ENCODE measurements at places on chromosomes 12 and 14.

GRCh38 chr12:53267999-53268629 is at the start of gene ESPL1:
Gene ESPL1 (plus strand): TSS chr12:53268299. CDS start chr12:53268767, 468 bp downstream.
- peak; percentile 82 for DNase-seq

DNA sequence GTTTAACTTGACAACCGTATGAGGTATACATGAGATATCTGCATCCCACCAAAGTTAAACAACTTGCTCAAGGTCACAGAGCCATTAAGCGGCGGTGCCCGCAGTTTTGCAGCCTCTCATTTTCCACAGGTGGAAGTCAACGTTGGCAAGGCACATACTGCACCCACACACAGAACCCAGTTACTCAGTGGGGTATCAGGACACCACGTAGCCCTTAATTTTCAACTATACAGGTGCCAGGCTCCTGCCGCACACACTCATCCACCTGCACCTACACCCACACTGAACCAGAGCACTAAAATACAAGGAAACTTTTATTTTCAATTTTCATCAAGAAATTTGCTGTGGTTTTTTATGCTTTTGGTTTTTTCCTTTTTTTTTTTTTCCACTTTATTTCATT is 1.7 kb upstream of the NOP2 start:
- no peak for DNase-seq

- no peak for DNase-seq
Measured at GRCh38 chr12:79187032-79187431, 322.5 kb downstream of the SYT1 start.

GRCh38 chr12:48954841-48955501 is 2.3 kb downstream of the ARF3 start:
- DNase-seq = no peak

GRCh38 chr12:94172973-94173372 is 24.6 kb downstream of the PLXNC1 start:
- DNase-seq = peak; percentile 98

GRCh38 chr12:44574586-44574985 is 301.5 kb downstream of the NELL2 start:
- DNase-seq = no peak

DNA sequence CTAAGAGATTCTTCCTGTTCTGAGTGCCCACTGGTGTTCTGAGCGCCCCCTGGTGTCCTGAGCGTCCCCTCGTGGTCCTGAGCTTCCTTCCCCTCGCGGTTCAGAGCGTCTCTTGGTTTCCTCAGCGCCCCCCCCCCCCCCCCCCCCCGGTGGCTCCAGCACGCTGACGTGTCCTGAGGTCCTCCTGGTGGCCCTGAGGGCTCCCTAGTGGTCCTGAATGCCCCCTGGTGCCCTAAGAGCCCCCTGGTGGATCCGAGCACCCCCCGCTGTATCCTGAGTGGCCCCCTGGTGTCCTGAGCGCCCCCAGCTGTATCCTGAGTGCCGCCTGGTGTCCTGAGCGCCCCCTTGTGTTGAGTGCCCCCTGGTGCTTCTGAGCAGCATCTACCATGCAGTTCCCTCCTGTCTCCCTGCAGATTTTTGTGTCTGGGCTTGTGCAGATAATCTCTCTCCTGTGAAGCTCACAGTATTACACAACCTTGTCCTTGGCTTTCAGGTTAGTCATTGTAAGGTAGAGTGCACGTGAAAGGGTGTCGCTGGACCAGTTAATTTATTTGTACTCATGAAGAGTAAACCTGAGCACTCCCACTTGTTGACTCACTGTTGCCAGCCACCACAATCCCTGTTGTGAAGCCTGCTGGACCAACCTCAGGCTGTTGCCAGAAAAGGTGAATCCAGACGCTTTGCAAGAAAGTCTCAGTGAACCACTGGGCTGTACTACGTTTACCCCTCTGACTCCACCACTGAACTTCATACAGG is 1168.4 kb downstream of the TMEM121 start:
- no peak for DNase-seq

- DNase-seq = no peak
Measured at GRCh38 chr12:105783983-105784947, 354.5 kb downstream of the NUAK1 start.

DNA sequence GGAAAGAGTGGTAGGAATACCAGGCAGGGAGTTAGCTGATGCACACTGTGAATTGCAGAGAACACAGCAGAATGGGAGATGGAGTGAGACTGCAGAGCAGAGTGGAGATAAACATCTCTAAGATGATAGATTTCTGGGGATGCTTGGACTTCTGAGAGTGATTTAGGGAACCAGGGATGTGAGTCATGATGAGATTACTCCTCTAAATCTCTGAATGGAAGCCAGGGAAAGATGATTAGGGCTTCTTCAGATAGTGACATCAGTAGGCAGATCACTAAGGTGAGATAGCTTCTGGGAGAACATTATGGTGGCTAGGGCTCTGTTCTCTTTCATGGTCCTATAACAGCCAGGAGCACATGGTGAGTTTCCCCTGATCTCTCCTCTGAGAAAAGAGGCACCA is 501.5 kb upstream of the USP15 start:
- no peak for DNase-seq

DNA sequence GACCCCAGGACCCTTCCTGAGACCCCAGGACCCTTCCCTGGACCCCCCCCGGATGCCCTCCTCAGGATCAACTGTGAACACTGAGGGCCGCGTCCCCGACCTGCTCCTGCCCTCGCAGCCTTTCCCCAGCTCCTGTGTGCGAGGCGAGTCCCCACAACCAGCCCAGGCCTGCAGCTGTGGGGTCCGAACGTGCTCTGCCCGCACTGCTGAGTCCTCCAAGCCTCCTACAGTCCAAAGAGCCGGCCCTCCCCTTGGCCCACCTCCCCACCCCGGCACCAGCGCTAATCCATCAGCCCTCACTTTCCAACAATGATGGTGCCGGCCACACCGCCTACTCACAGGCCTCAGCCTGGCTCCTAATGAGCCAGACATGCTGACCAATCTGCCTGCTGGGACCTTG is 26.2 kb upstream of the ANKLE2 start:
- no peak for DNase-seq

DNA sequence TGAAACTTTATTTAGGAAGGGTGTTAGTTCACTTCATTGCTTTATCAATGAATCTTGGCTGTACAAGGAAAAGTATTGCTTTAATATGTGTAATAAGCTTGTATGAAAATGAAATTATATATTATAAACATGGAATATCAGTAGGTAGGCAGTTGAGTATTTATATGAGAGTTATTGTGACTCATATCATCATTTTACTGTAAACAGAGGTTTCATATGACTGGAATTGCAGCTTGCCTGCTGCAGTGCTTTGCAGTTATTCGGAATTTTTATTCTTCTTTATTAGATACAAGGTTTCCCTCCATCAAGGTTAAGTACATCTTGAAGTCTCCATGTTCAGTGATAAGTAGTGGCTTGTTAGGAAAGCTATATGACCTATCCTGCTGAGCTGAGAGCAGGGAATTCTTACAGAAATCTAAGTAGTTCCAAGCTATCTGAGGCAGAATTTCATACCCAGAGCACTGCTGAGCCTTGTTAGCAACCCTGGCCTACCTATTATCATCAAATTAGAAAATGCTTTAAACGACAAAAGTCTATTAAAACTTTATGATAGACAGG is 111.2 kb downstream of the MGST1 start:
- no peak for DNase-seq

DNA sequence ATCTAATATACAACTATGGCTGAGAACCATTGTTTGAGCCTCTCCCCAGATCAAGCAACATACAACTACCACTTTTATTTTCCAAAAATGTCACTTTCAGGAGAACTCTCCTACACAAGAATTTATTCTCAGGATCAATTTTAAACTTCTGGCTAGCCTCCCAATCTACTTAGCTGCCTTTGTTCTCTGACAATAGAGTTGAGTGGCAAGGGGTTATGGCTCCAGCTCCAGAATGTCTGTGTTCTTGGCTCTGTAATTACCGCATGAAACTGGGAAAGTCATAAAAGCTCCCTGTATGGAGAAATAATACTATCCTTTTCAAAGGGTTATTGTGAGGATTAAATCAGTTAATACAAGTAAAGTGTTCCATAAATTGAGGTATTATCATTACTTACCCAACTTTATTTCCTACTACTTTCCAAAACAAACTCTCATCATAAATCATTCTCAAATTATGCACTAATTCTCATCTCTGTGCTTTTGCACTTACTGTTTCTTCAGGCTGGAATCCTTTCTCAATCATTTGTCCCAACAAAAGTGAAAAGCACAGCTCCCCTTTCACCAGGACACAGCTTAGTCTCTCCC is 121.9 kb downstream of the GARIN6 start:
- no peak for DNase-seq

DNA sequence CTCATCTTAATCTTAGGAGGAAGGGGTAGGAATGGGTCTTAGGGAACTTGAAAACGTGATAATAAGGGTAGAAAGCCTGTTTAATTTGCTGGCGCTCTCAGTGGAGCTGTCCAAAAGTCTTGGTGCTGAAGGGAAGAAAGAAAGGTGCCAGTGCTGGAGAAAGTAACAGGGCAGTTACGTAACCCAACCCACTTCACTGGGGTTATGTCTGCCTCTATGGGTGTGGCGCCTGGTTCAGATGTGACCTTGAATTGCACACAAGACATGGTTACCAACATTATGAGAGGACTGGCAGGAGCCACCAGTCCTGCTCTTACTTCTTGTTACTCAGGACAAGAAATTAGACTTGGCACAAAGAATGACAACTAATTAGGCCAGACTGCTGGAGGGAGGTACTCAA is 18.6 kb upstream of the GPATCH2L start:
- DNase-seq = peak; percentile 70

GRCh38 chr12:125149160-125150108 is 84.2 kb downstream of the AACS start:
- no peak for DNase-seq

GRCh38 chr14:46951103-46951502 is 299.5 kb upstream of the RPL10L start:
- no peak for DNase-seq

DNA sequence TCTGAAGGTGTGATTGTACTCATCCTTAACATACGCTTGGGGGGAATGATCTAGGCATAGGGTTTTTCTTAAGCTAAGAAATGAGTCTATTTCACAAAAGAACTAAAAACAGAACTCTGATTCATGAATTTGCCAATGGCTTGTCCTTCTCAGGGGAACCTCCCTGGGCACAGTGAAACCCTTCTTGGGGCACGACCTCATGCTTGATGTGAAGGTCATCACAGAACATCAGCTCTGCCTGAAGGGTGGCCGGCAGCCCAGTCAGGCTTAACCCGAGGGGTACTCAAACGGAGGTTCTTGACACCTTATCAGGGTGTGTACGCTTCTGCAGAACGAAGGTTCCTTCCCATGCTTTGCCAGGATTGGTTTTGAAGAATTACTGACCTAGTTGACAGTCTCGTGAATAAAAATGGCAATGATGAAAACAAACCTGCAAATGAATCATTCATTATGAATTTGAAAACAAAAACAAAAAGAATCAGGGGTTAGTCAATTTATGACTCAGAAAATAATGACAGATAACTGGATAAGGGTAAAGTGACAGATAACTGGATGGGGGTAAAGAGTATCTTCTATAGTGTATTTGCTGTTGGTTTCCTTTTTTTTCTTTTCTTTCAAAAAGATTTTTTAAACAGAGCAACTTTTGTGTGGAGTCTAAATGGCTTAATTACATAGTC is 86.4 kb downstream of the GALNT8 start:
- DNase-seq = no peak

DNA sequence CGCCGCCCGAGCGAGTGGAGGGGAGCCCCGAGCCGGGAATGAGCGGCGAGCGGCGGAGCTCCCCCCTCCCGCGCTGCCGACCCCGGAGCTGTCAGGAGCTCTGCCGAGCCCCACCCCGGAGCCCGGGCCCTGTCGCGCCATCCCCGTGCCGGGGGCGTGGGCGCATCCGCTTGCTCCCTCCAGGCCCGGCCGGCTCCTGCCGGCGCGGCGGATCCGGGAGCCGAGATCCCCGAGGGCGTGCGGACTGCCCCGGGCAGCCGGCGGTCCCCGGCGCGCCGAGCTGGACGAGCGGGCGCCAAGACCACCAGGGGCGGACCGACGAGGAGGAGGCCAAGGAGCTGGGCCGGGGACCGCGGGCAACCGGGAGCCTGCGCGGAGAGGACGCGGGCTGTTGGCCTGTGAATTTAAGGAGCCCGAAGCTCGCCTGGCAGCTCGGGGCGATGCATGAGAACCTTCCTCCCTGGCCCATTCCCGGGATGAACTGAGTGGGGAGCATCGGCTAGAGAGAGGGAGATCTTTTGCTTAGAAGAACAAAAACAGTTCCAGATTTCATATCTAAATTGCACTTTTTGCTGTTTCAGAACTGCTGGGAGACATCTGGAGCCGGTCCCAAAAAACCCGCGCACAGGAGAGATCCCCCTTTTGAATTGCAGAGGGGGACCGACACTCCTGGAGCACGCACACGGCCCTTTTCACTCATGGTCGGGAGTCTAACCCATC is 2.0 kb downstream of the PTHLH start:
- DNase-seq = peak; percentile 67

DNA sequence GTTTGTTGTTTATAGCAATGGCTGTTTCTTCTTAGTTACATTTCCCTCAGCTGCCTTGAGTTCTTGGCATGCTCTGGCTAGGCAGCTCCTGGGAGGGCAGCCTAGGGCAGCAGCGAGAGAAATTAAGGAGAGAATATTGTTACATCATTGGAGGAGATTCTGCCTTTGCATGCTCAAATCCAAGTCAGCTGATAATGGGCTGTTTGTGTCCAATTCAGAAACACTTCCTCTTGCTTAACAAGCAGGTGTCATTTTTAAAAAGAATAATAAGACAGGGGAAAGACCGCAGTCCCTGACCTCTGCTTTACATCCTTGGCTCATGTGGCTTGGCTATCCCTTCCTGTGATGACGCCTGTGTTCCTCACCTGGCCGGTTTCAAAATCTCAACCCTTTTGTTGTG is 76.9 kb downstream of the ESR2 start:
- peak; percentile 18 for DNase-seq

DNA sequence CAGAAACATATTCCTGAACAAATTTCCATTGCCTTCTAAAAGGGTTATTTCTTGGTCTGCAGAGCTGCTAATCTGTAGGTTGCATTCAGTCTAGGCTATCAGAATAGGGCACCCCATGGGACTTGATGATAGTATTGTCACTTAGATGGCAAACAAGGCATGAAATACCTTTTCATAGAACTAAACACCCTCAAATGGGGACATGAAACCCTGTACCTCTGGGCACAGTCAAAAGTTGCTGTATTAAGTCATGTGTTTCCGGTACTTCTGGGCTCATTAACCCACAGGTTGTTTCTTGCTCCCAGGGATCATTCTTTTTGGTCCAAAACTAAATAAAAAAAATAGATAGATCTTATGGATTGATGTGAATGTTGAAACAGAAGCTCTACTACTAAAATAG is 930.4 kb downstream of the NRXN3 start:
- DNase-seq = no peak
